T-cell (primary cell): ENCODE measurements at places on chromosomes 11 and 22. TPM values are rescaled to one million over a fixed set of nuclear protein-coding genes. Genes with fewer than 3 reads are reported as not detected.

SLC43A3 gene
- total RNA-seq = 9.9 TPM

MAP6 gene
- total RNA-seq = not detected

JHY gene
- total RNA-seq = 2.8 TPM

IGLL5 gene
- total RNA-seq = 2.9 TPM

SYCE3 gene
- total RNA-seq = not detected

- DNase-seq = no peak
These were observed 13.4 kb downstream of the NFAM1 start for GRCh38 chr22:42418811-42419242.

OR52N1 gene
- not detected for total RNA-seq

CEP164 gene
- 59.9 TPM for total RNA-seq

PIH1D2 gene
- total RNA-seq = not detected

DNA sequence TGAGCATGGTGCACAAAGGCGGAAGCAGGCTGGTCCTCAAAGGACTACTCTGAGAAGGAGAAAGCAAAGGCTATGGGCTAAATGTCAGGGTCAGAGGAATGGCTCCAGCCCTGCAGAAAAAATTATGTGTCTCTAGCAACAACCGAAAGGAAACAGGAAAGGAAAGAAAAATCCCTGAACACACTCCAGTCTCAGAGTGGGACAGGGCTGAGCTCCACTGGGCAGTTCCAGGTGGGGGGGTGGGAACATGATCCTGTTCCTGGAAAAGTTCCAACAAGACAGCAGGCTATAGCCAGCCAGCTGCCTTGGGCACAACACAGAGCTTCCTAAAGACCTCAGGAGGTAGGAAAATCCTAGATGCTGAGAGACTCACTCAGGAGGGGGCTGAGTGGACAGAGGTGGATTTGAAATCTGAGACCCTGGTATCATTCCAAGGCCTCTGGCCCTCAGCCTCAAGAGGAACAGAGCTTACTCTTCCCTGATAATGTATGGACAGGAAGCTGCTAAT, 1088.2 kb downstream of the TBC1D22A start:
- DNase-seq = no peak

- DNase-seq = no peak
These were observed 52.6 kb downstream of the ABTB2 start for GRCh38 chr11:34305193-34305592.

DNA sequence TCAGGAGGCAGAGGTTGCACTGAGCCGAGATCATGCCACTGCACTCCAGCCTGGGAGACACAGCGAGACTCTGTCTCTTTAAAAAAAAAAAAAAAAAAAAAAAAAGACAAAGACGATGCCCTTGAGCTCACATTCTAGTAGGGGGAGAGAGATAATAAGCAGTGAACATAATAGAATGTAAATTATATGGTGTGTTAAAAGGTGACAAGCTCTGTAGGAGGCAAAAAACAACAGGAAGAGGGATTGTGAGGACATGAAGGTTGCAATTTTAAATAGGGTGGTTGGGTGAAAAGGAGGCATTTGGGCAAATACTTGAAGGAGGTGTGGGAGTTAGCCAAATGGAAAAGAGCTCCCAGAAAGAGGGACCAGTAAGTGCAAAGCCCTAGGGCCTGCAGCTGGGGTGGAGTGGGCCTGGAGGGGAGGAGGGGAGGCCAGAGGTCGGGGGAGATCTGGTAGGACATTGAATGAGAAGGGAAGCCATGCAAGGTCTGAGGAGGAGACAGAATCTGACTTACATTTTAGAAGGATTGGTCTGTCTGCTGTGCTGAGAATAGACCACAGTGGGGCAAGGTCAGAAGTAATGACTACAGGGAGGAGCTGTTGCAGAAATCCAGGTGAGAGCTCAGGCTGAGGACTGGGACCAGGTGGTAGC, 26.6 kb downstream of the P2RY2 start:
- no peak for DNase-seq

NXPE4 gene
- total RNA-seq = not detected

GRCh38 chr11:11987503-11988022, 20.9 kb downstream of the DKK3 start:
- DNase-seq = no peak

DNA sequence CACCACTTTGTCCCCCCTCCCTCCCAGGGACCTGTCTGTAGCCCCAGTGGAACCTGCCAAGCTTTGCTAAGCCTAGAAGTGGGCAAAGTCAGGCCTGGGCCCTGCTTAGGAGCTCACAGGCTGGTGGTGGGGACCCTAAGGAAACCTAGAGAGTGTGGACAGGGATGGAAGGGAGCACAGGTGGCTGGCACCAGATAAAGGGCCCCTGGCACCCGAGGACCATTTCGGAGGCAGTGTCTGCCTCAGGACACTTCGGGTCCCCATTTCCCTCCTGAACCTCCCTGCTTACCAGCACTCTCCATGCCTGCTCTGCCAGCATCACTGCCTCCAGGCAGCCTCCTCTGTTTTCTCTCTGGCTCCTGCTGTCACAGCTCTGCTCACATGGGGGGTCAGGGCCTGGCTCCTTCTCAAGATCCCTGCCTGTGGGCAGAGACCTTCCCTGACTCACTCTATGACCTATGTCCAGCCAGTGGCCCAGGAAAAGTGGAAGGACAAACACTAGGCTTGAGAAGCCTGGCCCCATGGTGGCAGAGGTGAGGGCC, 13.6 kb upstream of the OMP start:
- no peak for DNase-seq

DNA sequence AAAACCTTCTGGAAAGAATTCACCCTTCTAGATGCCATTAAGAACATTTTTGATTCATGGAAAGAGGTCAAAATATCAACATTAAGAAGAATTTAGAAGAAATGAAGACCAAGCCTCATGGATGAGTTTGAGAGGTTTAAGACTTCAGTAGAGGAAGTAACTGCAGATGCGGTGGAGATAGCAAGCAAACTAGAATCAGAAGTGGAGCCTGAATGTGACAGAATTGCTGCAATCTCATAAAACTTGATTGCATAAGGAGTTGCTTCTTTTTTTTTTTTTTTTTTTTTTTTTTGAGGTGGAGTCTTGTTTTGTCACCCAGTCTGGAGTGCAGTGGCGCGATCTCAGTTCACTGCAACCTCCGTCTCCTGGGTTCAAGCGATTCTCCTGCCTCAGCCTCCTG, 51.6 kb downstream of the MS4A13 start:
- DNase-seq = no peak

DNA sequence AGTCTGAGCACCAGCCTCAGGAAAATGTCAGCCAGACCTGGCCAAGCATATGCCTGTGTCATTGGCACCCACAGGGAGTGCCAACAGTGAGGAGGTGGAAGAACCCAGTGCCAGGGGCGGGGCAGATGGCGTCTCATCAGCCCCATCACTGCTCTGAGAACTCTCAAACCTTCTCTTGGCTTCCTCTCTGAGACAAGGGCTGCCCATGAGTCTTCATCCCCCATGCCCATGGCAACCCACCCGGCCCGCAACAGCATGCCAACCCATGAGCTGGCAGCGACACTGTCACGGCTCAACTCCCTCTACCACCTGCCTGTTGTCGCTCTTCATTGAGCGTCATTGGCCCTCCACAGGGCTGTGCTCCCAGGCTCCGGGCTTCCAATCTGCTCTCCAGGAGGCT, 340.5 kb downstream of the BUD13 start:
- no peak for DNase-seq

OR52A1 gene
- total RNA-seq = not detected

DNA sequence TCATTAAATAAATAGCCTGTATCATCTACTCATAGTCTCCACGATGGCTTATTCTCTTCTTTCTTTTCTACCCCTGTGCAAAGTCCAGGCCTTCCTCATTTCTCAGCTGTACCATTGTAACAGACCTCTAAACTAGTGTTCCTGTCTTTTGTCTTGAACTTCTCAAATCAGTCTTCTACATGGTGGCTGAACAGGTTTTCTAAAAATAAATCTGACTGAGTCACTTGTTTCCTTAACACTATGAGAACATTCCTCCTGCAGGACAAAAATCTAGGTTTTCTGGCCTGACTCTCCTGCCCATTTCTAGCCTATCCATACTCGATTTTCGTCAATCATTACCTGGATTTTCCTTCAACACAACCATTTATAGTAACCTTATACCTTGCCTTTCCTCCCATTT, 1080.8 kb upstream of the TENM4 start:
- DNase-seq = no peak

CLDN25 gene
- total RNA-seq = not detected

DNA sequence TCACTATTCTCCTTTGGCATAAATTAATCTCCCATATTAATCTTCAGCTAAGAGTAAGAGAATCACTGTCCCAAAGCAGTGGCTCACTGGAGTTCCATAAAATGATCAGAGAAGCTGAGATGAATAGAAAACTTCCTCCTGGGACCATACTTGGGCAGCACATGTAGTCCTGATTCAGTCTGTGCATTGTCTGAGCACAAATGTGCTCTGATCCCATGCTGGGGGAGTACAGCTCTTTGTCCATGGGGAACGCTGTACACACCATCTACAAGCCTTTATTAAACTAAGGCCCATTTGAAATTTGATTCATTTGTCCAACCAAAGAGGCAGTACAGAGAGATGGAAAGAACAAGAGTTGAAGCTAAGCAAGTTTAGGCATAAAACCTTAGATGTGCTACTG, 147.4 kb upstream of the PGR start:
- no peak for DNase-seq

DNA sequence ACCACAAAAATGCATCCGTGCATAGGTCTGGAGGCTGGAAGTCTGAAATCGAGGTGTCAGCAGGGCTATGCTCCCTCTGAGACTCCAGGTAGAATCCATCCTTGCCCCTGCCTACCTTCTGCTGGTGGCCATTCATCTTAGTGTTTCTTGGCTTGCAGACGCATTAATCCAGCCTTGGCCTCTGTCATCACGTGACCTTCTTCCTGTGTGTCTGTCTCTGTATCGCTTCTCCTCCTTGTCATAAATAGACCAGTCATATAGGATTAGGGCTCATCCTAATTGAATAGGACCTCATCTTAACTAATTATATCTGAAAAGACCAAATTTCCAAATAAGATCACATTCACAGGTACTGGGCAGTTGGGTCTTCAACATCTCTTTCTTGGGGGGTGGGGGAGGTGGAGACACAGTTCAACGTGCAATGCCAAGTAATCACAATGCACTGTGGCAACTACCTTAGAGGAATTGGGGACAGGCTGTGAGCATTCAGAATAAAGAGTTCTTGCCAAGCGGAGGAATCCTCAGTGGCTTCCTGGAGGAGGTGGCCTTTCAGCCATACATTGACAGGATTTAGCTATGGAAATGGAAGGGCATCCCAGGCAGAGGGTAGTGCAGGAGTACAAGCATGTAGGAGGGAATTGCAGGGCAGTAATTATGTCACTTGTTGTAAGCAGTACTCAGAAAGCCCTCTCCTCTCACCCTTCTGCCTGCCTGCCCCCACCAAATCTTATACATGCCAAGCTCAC, 96.2 kb upstream of the SYT13 start:
- no peak for DNase-seq

- no peak for DNase-seq
These were observed 149.7 kb upstream of the CADM1 start for GRCh38 chr11:115653926-115654325.

GRCh38 chr11:76799066-76799804, 16.1 kb downstream of the TSKU start:
- peak; percentile 66 for DNase-seq

LRRC74B gene
- not detected for total RNA-seq

DNA sequence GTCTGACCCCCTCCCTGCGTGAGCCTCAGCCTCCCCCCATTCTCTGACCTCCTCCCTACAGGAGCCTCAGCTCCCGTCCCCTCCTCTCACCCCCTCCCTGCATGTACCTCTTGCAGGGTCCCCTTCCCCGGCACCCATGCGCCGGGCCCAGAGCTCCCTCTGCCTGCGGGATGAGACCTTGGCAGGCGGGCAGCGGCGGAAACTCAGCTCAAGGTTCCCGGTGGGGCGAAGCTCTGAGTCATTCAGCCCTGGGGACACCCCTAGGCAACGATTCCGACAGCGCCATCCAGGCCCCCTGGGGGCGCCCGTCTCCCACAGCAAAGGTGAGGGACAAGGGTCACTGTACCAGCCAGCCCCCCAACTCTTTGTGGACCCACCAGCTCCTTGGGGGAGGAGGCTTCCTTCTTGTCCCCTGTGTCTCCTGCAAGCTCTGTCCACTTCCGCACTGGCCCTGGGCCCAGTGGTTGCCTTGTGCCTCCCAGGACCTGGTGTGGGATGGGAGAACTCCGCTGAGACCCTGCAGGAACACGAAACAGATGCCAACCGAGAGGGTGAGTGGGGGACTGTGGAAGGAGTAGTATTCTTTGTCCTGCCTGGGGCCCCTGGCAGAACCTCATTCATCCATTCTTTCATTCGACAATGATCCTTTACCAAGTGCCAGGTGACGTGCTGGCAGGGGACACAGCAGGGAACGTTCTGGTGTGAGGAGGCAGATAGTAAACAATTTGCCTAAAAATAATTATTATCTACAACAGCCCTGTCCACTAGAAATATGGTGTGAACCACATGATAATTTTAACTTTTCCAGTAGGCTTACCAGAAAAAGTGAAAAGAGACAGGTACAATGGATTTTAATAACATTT, 3.7 kb upstream of the RPS6KA4 start:
- DNase-seq = no peak

- DNase-seq = no peak
These were observed 327.7 kb downstream of the DLG2 start for GRCh38 chr11:85299258-85299942.

- DNase-seq = no peak
These were observed 29.0 kb downstream of the TIMP3 start for GRCh38 chr22:32830473-32830872.

DNA sequence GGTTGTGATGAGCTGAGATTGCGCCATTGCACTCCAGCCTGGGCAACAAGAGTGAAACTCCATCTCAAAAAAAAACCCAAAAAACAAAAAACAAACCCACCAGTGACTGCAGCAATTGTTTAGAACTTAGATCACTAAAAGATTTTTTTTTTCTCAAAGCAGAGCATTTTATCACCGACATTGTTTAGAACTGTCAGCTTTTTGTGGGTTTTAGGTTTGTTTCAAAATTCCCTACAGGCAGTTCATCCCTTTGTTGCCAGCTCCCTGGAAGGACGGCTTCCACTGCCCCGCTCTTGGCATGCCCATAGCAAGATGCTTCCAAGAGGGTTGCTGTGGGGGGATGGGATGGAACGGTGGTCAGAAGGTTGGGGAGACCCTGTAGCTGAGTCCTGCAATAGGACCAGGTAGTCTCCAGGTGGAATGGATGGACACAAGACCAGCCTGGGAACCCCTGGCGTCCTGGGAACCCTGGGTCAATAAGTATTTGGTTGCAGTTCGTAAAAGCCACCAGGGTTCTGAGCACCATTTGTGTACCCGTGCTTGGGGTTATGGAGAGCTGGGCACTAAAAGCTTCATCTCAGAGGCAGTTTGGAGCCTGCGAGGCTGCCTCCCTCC, 46.7 kb downstream of the TSPAN18 start:
- no peak for DNase-seq
